ACHN (cell line): ENCODE measurements at places on chromosomes 13 and 19.
A peak's percentile ranks its signal among the peaks of the same experiment; 100 is the strongest.

DNA sequence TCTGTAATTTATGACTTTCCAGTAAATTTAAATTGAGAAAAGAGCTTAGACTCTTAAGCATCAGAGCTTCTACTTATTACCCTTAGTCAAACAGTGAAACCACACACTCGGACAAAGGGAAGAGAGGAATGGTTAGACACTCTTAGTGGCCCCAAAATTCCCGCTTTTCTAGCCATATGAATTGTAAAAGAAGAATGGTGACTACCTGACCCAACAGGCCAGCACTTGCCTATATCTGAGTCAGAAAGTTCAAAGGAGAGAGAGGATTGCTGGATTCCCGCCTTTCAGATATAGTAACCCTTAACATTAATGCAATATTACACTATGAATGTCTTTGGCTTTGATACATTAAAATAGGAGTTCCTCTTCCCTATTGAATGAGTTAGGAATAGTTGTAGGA is 317.3 kb downstream of the PCDH17 start:
- no peak for DNase-seq

- no peak for DNase-seq
These were observed 160.4 kb upstream of the PCDH9 start for GRCh38 chr13:67390462-67391086.

DNA sequence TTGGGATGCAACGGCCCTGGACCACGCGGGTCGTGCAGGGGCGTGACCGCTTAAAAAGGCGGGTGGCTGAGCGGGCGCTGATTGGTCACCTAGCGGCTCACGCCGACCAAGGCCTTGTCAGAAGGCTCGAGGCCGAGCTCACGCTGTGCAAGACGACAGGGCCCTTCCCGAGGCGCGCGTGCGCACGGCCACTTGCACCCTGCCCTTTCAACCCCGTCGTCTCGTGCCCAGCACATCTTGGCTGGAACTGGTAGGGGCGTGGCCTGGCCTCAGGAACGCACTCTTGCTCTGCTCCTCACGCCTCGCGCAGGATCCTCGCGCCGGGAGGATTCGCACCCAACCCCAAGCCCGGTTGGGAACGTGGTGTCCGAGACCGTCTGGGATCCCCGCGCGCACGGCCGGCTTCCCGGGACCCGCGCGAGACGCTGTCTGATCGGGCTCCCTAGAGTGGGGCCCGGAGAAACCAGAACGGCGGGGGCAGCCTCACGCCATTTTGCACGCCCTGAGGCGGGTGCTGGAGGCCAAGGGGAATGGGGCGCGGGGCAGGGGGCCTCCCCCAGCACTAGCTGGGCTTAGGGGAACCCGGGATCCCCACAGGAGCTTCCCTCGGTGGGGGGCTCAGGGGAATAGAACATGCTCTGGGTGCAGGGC is at the start of gene MEIOSIN:
Gene MEIOSIN, plus strand, starts transcription at position 280 of the 651 bp plus-strand sequence. CDS start 1,938 bp downstream, outside the sequence.
- DNase-seq: no peak

DNA sequence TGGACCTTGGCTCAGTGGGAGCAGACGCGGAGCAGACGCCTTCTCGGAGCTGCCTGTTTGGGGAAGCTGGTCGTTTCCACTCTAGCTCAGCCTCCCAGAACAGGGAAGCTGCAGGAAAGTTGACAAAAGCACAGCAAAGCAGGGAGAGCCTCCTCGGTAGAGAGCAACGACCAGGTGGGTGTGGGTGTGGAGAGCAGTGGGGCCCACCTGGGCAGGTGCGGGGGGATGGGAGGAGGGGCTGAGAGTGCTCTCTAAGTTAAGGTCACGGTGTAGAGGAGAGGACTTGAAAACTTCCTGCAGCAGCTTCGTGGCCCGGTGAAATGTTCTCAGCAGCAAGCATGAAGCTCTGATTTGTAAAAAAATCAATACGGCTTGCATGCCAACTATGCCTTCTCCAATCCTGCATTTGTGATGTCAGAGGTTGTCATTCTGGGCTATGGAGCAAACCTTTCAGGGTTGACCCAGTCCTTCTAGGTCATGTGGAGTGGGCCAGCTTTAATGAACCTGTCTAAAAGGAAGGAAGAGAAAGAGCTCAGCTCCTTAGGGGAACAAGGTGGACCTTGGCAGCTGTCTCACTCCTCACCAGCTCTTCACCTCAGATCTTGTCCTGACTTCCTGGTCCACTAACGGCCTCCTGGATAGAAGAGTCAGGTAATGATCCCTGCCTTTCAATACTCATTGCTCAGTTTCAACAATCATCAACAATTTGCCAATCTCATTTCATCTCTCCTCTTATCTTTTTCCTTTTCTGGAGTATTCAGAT is 85.8 kb upstream of the UBL3 start:
- DNase-seq: no peak

GRCh38 chr13:24127116-24127631 is 33.3 kb upstream of the SPATA13 start:
- DNase-seq: no peak

GRCh38 chr13:48733739-48734335 is 80.1 kb downstream of the CYSLTR2 start:
- DNase-seq: no peak

DNA sequence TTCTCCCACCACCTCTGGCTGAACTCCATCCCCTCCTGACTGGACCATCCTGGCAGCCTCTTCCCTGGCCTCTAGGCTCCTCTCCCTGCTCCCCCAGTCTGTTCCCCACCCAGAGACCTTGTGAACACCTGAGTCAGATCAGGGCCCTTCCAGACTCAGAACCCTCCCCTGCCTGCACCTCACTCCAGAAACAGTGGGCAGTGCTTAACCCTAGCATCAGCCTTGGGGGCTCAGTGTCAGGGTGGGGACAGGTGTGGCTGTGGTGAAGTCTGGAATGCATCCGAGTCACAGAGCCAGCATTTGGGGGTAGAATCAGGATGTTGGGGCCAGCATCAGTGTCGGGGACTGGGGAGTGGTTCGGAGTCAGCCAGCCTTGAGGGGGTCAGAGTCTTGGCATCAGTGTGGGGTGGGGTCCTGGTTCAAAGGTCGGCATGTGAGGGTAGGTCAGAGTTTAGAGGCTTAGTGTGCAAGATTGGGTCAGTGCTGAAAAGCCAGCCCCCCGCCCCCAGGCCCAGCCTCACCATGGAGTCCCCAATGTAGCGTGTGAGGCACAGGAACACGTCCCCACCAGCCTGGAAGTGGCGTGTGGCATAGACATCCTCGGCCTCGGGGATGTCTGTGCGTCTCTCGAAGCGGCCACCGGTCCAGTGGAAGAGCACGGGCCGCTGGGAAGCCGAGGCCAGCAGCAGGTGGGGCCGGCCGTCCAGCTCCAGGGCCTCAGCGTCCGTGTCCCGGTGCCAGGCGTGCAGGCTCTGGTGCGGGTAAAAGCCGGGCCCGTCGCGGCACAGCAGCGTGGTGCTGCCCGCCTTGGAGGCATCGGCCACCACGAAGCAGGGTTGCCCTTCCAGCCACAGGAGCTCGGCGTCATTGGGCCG is 8.9 kb downstream of the LGI4 start:
- no peak for DNase-seq

DNA sequence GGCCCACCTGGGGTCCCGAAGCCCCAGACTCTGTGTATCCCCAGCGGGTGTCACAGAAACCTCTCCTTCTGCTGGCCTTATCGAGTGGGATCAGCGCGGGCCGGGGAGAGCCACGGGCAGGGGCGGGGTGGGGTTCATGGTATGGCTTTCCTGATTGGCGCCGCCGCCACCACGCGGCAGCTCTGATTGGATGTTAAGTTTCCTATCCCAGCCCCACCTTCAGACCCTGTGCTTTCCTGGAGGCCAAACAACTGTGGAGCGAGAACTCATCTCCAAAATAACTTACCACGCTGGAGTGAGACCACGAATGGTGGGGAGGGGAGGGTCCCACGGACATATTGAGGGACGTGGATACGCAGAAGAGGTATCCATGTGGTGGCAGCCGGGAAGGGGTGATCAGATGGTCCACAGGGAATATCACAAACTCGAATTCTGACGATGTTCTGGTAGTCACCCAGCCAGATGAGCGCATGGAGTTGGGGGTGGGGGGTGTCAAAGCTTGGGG is 1.0 kb upstream of the ICAM5 start:
- peak; percentile 65 for DNase-seq

DNA sequence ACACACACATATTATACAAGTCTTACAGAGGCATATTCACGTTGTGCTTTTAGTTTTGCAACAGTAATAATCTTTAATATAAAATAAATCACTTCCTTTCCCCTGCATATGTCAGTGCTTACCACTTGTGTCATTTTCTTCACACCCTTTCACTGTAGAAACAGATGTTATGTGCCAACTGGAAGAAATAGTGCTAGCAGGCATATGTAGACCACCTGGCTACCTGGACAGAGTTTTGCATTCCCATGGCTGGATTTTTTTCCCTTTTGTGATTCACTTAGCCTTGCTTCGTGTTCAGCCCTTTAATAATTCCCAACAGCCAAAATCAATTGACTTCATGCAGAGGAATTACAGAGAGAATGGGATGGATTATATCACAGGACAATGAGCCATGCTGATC is 399.1 kb upstream of the SPRY2 start:
- no peak for DNase-seq

DNA sequence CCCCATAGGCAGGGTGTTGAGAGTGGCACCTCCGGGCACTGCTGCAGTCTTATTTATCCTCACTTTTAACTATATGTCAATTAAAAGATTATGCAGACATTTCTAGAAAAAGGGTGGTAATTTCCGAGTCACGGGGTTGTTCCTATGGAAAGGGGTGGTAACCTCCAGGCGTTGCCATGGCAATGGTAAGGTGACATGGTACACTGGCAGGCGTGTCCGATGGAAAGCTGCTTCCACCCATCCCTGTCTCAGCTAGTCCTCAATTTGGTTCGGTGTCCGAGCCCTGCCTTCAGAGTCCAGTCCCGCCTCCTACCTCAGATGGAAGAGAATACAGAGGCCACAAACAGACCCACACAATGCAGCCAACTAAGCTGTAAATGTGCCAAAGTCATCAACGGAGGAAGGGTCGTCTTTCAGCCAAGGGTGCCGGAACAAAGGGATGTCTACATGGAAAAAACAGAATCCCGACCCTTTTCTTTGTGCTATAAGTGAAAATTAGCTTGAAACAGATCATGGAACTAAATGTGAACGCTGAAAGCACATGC is 72.6 kb upstream of the C13orf46 start:
- no peak for DNase-seq

DNA sequence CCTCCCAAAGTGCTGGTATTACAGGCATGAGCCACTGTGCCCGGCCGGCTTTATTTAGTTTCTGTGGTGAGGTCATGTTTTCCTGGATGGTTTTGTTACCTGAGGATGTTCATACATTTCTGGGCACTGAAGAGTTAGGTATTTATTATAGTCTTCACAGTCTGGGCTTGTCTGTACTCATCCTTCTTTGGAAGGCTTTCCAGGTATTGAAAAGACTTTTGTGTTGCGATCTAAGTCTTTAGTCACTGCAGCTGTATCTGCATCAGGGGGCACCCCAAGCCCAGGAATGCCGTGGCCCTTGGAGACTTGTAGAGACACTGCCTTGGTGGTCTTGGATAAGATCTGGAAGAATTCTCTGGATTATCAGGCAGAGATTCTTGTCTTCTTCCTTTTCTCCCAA is 12.8 kb downstream of the BLOC1S3 start:
- no peak for DNase-seq

- DNase-seq: no peak
These were observed 8.4 kb downstream of the GADD45B start for GRCh38 chr19:2484178-2484937.

DNA sequence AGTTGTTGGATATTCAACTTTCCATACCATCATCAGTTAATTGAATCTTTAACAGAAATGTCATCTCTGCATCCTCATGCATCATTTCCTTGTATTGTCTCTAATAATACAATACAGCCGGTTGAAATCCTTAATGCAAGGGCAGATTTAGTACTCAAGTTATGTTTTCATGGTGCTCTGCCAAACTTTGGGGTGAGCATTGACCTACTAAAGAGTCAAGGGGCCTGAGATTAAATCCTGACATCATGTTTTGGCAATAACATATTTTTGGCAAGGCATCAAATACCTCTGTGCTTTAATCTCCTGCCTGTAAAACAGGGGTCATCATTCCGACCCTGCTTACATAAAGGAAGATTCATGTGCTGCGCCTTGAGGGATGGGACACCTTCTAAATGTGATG is 42.7 kb upstream of the ABCC4 start:
- DNase-seq: no peak

DNA sequence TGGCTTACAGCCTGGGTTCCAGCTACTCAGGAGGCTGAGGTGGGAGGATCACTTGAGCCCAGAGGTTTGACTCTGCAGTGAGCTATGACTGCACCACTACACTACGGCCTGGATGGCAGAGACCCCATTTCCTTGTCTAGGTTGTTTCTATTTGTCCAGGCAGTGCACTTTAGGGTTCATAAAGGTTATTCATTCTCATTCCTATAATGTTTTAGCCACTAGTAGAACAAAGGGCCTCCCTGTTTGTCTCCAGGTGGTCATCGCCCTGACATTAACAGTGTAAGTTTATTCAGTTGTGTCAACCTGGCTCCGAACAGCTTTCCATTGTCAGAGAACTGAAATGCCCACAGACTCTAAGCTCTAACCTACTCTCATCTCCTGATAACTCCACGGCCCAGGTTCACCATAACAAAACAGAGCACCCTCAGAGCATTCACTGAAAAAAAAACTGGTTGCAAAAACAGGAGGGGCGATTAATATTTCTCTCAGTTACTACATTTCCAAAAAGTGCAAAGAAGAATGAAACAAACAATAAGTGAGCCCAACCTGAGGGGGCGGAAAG is 37.1 kb downstream of the SMAD9 start:
- no peak for DNase-seq

DNA sequence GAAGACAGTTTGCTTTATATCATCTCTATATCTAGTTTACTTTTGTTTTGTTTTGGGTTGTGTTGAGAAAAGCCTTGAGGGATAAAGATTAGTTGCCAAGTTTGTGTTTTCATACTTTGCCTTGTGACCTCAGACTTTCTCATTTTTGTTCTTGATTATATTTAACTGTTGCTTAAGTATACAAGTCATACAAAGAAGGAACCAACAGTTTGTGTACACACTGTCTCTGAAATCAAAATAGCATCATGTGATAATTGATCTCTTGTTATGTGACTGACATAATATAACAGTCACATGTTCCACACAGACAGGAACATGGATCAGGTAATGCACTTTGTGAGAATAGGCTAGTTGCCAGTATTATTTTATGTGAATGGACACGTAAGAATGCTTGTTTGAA is 70.8 kb downstream of the SHISA2 start:
- DNase-seq: no peak
